Cerebellar cortex (tissue), 1 donor: ENCODE measurements at places on chromosomes 6 and 20.
A peak's percentile ranks its signal among the peaks of the same experiment; 100 is the strongest.

DNA sequence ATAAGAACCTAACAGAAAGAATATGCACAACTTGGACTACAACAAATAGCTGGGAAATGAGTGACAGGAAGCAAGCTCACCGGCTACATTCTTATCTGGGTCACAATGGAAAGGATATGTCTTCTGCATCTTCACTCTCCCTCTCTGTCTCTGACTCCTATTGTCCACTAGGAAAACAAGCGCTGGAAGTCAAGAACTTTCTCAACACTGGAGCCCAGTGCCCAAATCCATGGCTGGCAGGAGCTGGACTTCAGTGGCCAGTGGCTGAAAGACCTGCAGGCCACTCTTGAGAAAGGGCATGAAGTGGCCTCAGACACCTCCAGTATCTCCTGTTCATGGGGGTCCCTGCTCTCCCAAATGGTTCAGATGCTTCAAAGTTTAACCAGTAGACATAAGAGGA, 62.0 kb downstream of the FAM50B start:
- no peak for DNase-seq

GRCh38 chr20:15575255-15575654, 998.0 kb downstream of the KIF16B start:
- no peak for DNase-seq

- no peak for DNase-seq
Measured at GRCh38 chr20:15235471-15236198, 898.2 kb upstream of the FLRT3 start.

DNA sequence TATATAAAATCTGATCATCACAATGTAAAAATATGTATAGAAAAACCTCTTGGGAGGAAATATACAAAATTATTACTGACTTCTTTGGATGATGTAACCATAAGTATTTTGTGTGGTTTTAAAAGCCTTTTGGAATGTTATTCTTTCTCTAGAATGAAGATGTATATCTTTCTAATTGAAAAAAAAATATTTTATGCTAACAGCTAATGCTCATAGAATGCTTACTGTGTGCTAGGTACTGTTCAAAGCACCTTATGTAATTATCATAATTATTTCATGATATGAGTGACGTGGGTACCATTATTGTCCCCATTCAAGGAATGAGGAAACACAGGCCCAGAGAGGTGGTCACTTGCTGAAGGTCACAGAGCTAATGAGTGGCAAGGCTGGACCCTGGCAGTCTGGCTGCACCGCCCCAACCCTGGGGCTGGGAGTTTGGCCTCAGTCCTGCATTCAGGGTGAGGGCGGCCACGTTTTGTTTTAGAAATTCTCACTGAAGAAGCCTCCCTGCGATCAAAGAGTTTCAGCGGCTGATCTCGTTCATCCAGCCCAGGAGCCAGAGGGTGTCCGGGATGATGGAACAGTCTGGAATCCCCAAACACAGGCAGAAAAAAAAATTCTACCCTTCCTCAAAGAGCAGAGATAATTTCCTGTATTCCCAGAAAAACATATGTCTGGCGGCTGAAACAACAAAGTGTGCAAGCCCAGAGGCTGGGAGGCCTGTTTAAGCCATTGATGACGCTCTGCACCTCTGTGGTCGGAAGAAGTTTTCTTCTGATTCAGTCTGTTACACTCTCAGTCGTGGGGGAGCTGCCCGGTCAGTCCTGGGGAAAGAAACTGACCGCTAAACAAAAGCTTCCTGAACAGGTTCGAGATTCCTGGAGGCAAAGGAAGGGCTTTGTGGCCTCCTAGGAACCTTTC, 37.3 kb downstream of the TFEB start:
- no peak for DNase-seq

GRCh38 chr6:123962508-123962907, 158.8 kb downstream of the NKAIN2 start:
- DNase-seq, result no peak

DNA sequence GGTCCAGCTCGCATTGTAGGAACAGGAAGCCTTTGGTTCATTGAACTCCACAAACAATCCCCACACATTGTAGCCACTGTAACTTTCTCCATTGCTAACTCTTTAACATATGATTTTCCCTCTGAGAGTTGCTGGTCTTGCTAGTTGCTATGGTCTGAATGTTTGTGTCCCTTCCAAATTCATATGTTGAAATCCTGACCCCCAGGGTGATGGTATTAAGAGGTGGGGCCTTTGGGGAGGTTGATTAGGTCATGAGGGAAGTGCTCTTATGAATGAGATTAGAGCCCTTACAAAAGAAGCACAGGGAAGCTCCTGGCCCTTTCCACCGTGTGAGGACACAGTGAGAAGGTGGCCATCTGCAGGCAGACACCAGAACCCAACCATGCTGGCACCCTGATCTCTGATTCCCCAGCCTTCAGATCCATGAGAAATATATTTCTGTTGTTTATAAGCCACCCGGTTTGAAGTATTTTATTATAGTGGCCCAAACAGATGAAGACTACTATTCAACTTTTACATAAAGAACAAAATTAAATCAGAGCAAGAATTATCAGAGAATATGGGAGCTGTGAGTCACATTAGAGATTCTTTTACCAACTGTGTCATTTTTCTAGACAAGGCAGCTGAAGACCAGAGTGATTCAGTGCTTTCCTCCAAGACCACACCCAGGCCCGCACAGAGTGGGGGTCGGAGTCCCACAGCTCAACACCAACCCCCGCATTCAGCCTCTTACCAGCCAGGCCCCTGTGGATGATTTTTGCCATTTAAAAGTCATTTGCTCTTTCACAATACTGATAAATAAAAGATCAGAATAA, 143.0 kb downstream of the SAMD5 start:
- DNase-seq, result peak; percentile 9

GRCh38 chr6:163085861-163086623, 328.5 kb upstream of the QKI start:
- no peak for DNase-seq

DNA sequence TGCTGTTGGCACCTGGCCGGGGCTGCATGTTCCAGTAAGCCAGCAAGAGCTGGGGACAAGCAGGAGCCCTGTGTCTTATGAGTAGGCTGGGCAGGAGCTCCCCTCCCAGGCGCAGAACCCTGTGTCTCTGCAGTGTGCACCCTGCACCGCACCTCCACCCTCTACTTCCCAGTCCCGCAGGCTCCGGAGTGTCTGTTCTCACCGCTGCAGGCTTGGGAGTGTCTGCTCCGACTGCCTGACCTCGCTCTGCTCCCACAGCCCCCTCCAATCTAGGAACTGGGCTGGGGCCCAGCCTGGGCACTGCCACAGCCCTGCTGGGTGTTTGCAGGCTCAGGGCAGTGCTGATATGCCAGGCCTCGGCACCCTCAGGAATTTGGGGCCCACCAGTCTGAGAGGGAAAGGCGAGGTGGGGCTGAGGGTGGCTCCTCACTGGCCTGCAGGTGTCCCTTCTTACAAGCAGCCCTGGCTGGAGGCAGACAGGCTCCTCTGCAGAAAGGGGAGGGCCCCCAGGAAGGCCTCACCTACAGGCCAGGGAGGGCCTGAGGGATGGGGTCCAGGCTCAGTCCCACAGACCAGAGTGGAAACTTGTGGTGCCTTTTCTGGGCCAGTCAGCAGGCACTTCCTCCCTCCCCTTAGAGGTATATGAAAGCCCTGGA, 871.6 kb upstream of the GJE1 start:
- DNase-seq, result no peak

DNA sequence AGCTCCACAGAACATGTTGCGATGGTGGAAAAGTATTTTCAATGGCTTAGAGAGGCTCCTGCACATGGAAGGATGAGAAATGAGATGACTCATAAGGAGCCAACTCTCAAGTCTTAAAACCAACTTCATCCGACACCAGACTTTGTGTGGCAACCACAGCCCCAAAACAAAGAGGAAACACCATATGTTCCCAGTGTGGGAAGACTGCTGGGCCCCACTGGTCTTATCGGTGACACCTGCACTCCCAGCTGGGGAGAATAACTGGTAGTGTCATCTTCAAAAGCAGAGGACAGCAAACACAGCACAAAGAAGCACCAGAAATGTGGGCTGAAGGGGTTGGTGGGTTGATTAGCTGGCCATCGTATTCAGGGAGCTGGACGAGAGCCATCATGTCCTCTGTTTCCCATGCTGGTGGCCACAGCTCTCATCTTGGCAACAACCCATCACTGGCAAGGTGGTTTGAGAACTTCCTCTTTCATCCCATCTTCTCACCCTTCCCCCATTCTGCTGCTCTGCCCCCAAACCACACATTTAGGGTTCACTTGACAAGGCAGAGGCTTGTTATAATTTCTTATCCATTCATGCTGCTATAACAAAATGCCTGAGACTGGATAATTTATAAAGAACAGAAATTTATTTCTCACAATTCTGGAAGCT, 46.0 kb upstream of the TASP1 start:
- DNase-seq, result no peak

DNA sequence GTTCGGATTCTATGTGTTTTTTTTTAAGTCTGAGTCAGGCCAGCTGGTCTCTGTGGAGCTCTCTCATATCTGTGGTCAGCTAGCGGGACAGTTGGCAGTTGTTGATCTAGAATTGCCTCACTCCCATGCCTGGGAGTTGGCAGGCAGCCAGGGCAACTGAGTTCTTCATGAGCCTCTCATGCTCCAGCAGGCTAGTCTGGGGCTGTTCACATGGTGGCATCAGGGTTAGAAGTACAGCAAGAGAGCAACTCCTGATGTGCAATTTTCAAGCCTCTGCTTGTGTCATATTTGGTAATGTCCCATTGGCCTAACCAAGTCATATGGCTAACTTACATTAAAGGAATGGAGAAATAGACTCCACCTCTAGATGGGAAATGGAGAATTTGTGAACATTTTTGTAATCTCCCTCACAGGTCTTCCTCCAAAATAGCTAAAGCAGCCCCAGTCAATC, 6.7 kb upstream of the IFT52 start:
- DNase-seq, result no peak

DNA sequence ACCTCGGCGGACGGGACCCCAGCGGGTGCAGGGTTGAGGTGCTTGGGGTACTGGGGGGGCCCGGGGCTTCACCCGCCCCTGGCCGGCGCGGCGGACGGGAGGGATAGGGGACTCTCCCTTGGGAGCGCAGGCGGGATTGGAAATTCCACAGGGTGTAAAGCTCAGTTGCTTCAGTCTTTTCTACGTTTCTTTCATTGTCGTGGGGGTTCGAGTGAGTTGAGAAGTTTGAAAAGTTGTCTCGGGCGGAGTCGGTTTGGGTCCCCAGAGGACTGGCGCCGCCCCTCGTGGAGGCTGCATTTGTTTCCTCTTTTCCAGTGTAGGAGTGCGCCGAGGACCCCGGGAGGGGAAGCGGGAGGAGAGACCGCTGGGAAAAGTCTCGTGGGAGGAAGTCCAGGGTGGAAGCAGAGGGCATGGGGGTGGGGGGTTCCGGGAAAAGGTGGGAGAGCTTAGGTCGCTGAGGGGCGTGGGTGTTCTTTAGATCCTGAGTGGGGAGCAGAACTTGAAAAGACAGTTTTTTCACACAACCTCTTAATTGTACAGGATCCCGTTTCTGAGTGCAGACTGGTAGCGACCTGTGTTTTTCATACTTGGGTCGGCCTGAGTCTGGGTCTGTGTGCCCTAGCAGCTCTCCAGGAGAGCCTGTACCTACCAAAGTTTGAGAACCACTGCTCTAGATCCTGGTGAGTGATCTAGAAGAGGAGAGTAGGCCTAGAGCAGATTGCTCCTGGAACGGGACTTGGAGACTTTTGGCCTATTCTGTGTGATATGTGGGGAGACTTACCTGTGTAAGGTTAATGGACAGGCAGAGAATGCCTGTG, 495 bp downstream of the FAM83B start:
- no peak for DNase-seq

- DNase-seq, result peak; percentile 30
Measured at GRCh38 chr6:53734473-53735299, 60.1 kb upstream of the LRRC1 start.

GRCh38 chr6:22849921-22850320, 280.6 kb downstream of the HDGFL1 start:
- DNase-seq, result no peak

GRCh38 chr6:33313709-33314514, at the start of gene TAPBP:
TAPBP (minus strand) TSS chr6:33314078; CDS start chr6:33314041, 37 bp downstream.
- peak; percentile 58 for DNase-seq

- DNase-seq, result no peak
Measured at GRCh38 chr6:78598966-78599365, 268.4 kb upstream of the IRAK1BP1 start.

DNA sequence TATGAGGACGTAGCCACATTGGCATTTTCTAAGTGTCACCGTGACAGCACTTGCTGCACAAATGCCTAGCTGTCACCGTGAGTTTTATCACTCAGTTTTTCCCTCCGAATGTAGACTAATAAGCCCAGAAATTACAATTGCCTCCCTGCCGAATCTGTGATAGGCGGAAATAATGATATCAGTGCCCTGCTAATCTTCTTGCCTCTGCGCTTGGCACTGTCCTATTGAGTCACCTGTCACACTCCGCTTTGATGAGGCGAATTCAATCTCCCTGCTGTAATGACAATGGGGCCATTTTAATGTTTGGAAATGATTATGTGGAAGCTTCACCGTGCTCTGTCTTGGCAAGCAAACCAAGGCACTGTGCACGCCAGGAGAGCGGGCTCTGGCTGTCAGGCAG, 112.8 kb downstream of the LINC00237 start:
- DNase-seq, result no peak

DNA sequence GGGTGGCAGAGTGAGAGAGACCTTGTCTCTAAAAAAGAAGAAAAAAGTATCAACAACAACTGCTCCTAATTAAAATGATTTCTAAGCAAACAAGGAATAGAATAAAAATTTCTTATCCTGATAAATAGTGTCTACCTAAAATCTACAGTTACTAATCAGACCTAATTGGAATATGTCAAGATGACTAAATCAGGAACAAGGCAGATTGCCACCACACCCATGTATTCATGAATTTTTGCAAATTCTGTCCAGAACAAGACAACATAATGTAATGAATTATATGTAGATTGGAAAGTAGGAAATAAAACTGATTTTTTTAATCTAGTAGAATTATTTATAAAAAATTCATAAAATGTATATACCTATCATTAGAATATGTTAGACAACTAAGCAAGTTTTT, 339.8 kb downstream of the NKAIN2 start:
- no peak for DNase-seq

DNA sequence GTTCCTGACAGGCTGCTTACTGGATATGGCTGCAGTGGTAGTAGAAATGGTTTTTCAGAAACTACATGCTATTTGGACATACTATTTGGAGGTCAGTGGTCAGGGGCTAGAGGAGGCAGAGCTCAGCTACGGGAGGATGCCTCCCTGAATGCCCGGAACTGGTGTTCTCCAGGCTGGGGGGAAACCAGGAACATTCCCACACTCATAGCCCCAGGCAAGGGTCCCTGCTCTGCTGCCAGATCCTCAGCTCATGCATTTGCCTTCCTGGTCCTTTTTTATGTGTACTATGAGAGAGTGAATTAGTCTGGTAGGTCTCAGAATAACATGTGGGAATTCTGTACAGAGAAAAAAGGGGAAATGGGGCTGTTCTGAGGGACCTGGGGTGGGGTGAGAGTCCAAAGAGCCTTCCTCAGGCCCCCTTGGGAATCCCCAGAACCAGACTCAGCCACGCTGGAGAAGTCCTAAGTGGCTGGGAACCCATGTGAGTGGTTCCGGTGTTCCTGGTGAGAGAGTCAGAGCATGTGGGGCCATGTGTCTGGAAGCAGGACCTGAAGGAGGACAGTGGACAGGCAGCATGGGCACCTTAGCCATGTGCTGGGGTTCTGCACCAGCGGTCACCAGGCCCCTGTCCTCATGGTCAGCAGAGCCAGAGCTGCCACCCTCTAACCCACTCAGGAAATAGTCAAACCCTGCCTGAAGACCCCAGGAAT, 58.0 kb upstream of the MYL9 start:
- no peak for DNase-seq
